ENCODE measurements at places on chromosomes 11 and 22. TPM values are rescaled to one million over a fixed set of nuclear protein-coding genes. Genes with fewer than 3 reads are reported as not detected.
A peak's percentile ranks its signal among the peaks of the same experiment; 100 is the strongest.

RAB39A gene
- not detected for polyA plus RNA-seq

ABCC8 gene
- polyA plus RNA-seq: not detected

GRCh38 chr11:10693509-10694081, at the start of gene IRAG1:
Gene IRAG1 (minus strand): TSS chr11:10693755. CDS start chr11:10693602, 153 bp downstream.
- DNase-seq: no peak

DNA sequence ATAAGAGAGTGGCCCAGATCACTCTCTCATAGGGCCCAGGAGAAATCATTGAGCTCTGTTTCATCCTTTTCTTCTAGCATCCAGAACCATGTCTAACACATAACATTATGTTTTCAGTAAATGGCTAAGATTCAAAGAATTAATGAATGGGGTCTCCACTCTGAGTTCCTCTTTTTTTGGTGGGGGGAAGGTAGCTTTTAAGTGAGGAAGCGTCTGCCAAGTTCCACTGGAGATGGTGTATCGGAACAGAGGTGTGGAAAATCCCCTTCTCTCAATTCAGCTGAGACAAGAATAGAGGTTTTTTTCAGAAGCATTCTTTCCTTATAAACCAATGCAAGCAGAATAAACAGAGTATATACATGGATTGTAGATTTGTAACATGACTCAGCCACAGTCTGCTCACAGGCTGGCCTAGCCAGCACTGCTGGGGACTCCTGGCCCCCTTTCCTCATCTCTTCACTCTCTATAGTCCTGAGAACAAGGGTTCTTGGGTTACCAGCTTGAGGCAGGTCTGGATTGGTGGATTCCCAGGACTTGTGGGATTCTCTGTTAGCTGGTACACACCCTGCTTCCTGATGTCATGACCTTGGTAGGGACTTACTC, 97.2 kb downstream of the TRAF6 start:
- DNase-seq: no peak

GRCh38 chr11:44029977-44030911, 17.5 kb upstream of the ACCSL start:
- no peak for DNase-seq

GRCh38 chr11:45384711-45385241, 98.6 kb upstream of the SYT13 start:
- DNase-seq: no peak

KCNA4 gene
- polyA plus RNA-seq: not detected

DNA sequence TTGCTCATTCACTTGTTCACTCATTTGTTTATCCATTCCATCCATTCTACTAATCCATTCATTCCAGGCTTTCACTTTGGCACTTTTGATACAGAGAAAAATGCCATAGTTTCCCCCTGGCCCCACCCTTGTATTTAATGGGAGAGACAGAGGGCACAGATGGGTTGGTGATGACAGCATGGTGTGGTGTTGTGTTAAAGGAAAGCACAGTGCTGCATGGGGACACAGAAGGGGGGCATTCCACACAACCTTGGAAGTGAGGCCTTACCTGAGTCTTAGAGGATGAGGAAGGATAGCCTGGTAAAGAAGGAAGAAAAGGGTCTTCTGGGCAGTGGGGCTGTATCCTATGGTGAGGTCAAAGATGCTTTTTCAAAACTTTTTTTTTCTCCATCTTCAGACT, 248.5 kb upstream of the C11orf87 start:
- DNase-seq: no peak

GPR83 gene
- polyA plus RNA-seq: 0.10 TPM

- DNase-seq: no peak
These were observed 131.3 kb downstream of the AASDHPPT start for GRCh38 chr11:106208760-106209159.

DNA sequence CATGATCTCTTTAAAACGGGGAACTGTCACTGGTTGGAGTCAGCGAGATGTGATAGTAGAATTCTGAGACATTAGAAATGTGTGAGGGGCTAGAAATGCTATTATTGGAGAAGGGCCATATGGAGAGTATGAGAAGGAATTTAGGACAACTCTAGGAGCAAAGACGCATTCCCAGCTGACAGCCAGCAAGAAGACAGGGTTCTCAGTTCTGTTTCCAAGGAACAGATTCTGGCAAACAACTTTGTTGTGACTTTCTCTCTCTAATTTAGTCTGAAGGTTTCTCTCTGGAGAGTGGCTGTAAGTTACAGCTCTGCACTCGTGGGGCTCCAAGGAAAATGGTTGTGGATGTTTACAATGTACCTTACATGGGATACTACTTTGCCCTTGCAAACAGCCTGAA, 876.3 kb downstream of the FAM181B start:
- DNase-seq: no peak

DNA sequence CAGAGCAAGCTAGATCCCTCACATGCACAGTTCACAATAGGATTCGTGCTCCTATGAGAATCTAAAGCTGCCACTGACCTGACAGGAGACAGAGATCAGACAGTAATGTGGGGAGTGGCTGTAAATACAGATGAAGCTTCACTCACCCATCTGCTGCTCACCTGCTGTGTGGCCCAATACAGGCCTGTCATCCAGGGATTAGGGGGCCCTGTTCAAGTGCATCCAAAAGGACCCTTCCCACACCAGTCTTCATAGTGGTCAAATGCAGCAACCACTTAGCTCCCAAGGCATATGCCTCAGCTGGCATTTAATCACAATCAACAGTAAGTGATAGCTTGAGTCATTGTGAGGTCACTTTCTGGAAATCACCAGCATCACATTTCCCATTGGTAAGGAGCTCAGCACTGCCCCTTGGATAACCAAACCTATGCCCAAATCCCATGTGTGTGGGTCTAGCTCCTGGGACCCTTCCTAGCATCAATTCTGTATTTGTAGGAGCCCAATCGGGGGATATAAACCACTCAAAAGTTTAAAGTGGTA, 65.6 kb downstream of the OR4C45 start:
- no peak for DNase-seq

SCN4B gene
- polyA plus RNA-seq: not detected

PAFAH1B2 gene
- 15.9 TPM for polyA plus RNA-seq

DNA sequence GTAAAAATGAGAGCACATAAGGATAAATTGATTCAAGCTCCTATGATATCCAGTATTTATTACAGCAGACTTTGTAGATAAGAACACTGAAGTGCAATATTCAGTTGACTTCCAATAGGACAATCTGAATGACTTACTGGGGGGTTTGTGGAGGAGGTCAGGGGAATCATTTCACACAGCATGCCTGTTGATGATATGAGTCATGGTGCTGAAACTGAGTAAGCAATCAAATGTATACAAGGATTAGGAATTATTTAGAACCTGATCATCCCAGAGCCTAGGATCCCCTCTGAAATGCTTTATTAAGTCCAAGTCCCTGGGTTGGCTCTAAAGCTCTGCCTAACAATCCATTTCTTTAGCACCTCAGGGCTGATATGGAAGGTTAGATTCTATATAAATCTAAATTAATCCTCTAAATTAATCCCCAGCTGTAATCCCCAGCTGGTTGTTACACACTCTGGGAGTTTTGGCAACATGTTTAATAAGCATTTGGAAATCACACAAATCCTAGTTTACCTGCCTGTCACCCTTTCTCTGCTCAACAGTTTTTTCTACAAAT, 326.4 kb downstream of the GUCY1A2 start:
- no peak for DNase-seq

GRCh38 chr11:34263441-34264091, 94.2 kb downstream of the ABTB2 start:
- no peak for DNase-seq

CCDC89 gene
- not detected for polyA plus RNA-seq

DNA sequence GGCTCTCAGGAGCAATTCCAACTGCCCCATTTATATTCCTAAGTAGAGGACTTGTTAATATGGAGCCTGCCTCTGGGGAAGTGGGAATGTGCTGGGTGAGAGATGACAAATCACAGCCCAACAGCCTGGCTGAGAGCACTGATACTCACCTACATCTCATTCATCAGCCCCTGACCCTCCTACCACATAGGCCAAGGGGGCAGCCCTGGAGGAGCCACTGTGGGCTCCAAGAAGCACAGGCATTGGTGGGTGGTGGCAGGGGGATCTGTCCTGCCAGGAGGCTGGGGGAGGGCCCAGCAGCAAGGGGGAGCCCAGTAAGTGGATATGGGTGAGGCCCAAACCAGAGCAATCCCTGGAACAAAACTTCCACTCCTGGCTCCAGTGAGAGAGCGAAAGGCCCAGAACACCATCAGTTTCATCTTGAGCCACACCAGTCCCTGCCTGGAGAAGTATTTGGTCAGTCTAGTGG, 79.7 kb downstream of the BUD13 start:
- no peak for DNase-seq

DNA sequence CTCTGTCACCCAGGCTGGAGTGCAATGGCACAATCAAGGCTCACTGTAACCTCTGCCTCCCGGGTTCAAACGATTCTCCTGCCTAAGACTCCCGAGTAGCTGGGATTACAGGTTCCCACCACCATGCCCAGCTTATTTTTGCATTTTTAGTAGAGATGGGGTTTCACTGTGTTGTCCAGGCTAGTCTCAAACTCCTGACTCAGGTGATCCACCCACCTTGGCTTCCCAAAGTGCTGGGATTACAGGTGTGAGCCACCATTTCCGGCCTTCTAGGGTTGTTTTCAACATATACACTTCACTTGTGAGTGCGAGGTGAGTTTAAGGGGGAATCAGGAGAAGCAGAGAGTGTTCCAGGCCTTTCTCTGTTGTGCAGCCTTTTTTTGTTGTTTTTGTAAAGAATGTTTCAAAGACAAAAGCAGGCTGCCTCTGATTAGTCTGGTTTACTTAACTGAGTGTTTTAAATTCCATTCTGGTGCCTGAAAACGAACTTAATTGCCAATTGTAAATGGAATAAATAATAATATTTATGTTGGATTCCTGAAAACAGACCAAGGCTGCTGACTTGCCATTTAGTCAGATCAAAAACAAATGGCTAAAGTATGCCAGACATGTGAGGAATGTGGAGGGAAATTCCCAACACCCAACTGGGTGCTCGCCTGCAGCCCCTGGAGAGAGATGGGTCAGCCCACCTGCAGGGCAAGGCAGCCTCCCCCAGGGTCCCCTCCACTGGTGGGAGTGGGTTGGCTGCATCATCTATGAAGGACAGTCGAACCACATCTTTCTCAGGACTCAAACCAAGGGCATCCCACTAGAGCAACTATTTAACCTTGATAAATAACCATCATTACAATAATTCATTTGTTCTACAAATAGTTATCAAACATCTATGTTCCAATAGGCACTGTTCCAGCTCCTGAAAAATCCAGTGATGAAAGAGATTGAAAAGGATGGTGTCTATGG, 4.6 kb upstream of the RANGAP1 start:
- DNase-seq: no peak

MUC6 gene
- polyA plus RNA-seq: not detected

DNA sequence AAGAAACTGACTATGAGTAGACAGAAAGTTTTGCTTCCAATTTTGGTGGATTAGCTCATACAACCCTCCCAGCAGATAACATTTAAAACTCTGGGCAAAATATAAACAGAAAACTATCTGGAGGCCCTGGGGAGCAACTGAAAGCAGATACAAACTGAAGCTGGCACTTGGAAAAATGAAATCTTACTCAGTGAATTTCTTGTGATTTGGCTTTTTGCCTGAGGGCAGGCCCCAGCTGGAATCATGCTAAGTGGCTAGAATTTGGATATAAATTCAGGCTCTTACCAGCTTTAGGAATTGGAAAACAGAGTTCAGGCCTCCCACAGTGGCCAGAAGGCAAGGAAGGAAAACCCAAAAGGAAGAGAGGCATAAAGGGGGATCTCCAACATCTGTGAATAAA, 85.8 kb downstream of the EFCAB6 start:
- no peak for DNase-seq

INS gene
- polyA plus RNA-seq: not detected

- peak; percentile 16 for DNase-seq
These were observed 16.1 kb upstream of the RPS3 start for GRCh38 chr11:75383246-75383645.

- DNase-seq: peak; percentile 58
These were observed 2.1 kb downstream of the AIP start for GRCh38 chr11:67484847-67485311.

LRRC4C gene
- polyA plus RNA-seq: not detected

DNA sequence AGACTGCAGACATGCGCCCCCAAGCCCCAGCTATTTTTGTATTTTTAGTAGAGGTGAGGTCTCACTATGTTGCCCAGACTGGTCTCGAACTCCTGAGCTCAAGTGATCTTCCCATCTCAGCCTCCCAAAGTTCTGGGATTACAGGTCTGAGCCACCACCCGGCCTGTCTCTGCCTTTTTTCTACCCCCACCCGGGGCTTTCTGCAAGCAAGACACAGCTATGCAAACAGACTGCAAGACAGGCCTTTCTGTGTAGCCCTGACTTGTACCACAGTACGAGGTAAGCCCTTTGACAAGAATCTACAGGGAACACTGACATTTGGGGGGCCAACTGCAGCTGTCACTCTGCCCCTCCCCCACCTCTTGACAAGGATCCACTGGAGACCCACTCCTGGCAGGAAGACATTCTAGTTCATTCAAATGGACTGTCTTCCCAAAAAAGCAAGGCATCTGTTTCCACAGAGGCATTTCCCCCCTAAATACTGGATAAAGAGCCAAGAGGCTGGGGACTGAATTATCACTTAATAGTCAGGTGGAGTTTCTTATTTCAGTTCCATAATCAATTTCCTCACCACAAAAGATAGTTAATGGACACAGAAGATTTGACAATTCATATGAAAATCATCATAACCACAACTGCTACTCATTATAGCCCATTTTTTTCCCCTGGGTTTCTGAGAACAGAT, 118.2 kb downstream of the ABTB2 start:
- DNase-seq: no peak

GRCh38 chr11:119175493-119176077, 7.1 kb downstream of the NLRX1 start:
- no peak for DNase-seq

PIWIL4 gene
- 0.36 TPM for polyA plus RNA-seq

DNA sequence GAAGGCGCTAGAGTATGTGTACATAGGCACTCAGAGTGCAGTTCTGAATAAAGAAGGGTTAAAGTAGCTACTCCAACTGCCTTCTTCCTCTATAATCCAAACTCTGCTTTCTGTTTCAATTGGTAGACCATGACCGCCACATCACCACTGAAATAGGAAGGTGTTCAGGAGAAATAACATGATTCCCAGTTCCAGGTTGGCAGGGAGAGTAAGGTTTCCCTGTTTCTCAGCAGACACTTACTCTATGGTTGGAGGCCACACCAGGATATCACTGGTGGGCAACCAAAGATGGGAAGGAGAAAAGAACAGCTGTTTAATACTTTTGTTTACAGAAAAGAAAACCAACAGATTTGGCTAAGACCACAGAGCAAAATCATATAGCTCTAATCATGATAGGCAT, 37.9 kb downstream of the PAK1 start:
- no peak for DNase-seq

DNA sequence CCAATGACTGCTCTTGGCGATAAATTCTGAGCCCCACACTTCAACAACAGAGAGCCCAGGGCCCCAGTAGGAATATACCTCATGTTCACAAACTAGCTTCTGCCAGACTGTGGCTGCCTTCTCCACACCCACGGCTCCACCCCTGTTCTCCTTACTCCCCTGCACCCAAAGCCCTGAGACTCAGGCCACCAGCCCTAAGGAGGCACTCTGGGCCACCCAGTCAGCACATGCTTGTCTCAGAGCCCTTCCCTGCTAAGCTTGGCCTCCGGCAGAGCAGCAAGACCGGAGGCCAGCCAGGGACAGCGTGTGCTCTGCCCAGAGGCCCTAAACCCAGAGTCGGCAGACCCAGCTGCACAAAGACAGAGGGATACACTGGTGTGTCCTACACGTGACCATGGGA, 27.9 kb downstream of the SPATA19 start:
- DNase-seq: no peak

Data from CD8-positive, alpha-beta memory T cell (primary cell).